ENCODE measurements at places on chromosomes 7 and 10.

DNA sequence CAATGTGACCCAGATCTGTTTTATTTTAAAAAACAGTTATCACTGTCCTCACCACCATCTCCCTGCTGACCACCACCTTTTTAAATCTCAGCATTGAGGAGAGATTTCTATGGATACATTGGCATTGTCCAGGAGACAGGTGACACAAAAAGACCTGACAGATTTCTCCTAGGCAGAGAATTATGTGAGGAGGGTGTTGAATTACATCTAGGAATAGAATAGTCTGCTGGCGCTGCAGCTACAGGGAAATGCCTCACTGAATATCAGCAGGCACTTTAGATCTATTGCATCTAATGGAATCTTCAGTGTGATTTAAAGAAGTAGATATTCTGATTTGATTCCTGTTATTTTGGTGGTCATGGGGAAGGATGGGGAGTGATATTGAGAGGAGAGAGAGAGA is 593.5 kb downstream of the NRG3 start:
- DNase-seq = no peak

DNA sequence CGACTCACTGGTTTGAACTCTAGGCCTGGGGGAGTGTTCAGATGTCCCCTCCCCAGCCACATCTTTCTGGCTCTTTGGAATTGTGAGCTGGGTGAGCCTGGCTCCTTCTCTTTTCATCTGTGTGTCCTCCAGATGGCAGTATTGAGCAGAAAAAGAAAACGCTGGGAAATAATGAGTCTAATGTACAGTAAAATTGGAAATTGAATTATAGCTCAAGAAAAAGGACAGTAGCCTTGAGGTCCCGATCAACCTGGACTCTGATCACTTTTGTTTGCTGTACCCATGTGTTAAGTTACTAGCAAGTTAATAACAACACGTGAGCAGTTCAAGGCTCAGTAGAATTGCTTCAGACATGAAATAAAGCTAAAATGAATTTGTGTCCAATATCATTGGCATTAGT is 77.9 kb downstream of the SNX10 start:
- no peak for DNase-seq

DNA sequence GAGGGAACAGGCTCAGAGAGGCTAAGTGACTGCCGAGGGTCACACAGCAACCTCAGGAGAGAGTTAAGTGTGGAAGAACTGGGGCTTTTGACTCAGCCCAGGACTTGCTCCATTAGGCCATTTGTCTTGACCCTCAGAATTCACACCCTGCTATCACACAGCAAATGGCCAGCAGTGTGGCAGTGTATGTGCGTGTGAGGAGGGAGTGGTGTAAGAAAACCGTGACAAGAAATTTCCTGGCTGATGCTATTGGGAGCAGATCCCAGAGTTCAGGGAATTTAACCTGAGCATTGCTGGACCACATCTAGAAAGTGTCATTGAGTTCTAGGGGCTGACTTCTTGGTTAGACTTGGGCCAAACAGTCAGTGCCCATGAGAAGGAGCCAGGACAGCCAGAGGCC is 18.4 kb downstream of the VWA2 start:
- DNase-seq = no peak

- DNase-seq = no peak
Measured at GRCh38 chr7:137684316-137684715, 162.5 kb downstream of the DGKI start.
